ENCODE measurements at places on chromosomes 2 and 18.

GRCh38 chr2:144357623-144358373 lies 162.1 kb downstream of the ZEB2 start:
- no peak for DNase-seq

DNA sequence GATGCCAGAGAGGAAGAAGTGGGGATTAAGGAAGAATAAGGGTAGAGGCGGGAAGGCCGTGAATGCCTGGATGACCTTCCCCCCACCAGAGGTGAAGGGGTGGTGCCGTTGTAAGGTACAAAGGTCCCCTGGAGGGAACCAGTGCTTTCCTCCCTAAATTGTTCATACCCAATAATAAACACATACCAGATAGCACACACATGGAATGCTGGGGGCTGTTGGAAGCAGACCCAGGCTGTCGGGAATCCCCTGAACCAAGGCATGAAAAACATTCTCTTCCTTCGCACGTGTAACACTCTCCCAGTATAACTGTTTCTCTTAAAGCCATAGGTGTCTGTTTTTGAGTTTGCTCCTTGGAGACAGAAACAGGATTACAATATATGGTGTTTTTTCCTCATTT lies 107.1 kb upstream of the CTAGE1 start:
- DNase-seq = no peak

- peak; percentile 94 for DNase-seq
These were observed at the start of gene CXCR4 for GRCh38 chr2:136117909-136118818. Gene CXCR4, minus strand, starts transcription at chr2:136118149. Its CDS starts 89 bp downstream, at chr2:136118060.

DNA sequence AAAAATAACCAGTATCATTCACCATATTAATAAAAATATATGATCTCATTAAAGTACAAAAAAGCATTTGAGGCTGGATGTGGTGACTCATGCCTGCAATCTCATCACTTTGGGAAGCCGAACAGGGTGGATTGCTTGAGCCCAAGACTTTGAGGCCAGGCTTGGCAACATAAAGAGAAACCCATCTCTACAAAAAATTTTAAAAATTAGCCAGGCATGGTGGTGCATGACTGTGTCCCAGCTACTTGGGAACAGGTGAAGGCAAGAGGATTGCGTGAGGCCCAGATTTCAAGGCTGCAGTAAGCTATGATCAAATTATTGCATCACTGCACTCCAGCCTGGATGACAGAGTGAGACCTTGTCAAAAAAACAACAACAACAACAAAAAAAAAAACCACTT lies 75.9 kb downstream of the RAD51AP2 start:
- no peak for DNase-seq

GRCh38 chr2:42974169-42974720 lies 181.9 kb upstream of the HAAO start:
- no peak for DNase-seq

DNA sequence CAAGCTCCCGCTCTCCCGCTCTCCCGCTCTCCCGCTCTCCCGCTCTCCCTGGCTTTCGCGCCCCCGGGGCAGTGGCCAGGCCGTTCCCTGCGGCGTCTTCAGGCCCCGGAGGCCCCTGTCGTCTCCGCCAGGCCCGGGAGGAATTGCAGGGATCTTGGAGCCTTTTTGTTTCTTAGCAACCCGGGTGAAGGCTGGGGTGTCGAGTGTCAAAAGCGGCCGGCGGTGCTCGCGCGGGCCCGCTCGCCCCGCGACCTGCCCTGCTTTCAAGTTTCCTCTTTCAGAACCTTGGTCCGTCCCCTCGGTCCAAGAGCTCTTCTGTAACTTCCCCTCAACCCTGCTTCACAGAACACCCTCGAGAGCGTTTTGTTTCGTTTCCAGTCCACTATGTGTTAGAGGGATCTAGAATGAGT lies 1.4 kb downstream of the RNF138 start:
- peak; percentile 65 for DNase-seq

GRCh38 chr2:188443207-188443606 lies 151.5 kb downstream of the GULP1 start:
- DNase-seq = no peak

DNA sequence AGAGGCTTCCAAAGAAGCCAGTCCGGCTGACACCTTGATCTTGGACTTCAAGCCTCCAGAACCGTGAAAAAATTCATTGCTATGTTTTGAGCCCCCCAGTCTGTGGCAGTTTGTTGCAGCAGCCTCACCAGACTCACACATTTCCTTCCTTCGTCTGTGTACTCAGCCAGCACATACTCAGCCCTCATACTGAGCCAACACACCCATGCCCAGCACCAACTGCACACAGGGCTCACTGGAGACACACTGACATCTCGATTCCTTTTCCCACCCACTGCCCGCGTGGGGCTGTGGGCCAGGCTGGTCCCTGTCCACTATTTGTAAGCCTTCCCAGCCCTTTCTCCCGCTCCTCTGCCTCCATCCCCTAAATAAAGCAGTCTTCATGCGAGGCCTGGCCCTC lies 24.1 kb upstream of the NMUR1 start:
- peak; percentile 57 for DNase-seq

- DNase-seq = no peak
These were observed 158.8 kb upstream of the CYRIA start for GRCh38 chr2:16824472-16824871.

- DNase-seq = no peak
These were observed 82.4 kb downstream of the NCKAP5 start for GRCh38 chr2:133485868-133486267.

DNA sequence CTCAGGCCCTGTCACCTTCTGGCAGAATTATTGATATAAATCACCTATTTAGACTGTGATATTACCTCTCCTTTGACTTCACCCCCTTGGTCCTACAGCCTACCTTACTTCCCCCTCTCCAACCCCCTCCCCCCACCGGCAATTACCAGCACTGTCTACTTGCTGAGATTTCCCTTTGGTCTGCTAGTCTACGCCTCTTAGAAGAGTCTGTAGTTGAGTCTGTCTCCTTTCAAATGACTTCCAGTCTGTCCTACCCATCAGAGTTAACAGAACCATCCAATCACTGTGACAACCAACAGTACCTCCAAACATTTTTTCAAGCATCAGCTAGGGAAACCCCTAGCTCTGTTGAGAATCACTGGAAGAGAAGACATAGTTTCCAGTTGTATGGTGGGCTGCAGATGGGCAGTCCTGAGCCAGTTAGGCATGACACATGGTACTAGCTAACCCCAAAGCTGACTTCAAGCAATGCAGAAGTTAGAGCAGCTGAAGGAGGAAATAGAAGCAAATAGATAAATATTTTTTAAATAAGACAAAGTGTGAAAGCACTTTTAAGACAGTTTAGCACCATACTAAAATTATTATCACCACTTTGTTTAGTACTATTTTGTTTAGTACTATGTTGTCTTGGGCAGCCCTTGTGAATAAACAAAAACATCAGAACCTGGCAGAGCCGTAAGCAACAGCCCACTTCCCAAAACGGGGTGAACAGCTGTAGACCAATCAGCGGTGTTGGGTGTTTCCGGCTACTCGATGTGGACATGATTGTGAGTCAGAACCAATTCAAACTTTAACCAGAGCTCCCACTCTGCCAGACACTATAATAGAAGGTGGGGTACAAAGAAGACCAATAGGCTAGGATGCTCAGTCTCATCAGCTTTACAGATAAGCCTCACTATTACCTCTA lies 2.7 kb upstream of the ASNSD1 start:
- no peak for DNase-seq

GRCh38 chr2:6072276-6072675 lies 380.1 kb downstream of the SOX11 start:
- DNase-seq = no peak

- DNase-seq = no peak
These were observed 67.5 kb downstream of the EMILIN2 start for GRCh38 chr18:2914185-2914880.

- no peak for DNase-seq
These were observed 33.8 kb upstream of the GALNT5 start for GRCh38 chr2:157223624-157224205.

- peak; percentile 21 for DNase-seq
These were observed at the start of gene RAPH1 for GRCh38 chr2:203535078-203535783. Gene RAPH1, minus strand, starts transcription at chr2:203535301. Its CDS starts 39,948 bp downstream, at chr2:203495353.

- DNase-seq = no peak
These were observed 24.6 kb downstream of the RAMP1 start for GRCh38 chr2:237883951-237884446.

GRCh38 chr18:54828281-54828881 lies at the start of gene RAB27B:
Gene RAB27B, plus strand, starts transcription at chr18:54828477. Its CDS starts 49,109 bp downstream, at chr18:54877586.
- peak; percentile 77 for DNase-seq

DNA sequence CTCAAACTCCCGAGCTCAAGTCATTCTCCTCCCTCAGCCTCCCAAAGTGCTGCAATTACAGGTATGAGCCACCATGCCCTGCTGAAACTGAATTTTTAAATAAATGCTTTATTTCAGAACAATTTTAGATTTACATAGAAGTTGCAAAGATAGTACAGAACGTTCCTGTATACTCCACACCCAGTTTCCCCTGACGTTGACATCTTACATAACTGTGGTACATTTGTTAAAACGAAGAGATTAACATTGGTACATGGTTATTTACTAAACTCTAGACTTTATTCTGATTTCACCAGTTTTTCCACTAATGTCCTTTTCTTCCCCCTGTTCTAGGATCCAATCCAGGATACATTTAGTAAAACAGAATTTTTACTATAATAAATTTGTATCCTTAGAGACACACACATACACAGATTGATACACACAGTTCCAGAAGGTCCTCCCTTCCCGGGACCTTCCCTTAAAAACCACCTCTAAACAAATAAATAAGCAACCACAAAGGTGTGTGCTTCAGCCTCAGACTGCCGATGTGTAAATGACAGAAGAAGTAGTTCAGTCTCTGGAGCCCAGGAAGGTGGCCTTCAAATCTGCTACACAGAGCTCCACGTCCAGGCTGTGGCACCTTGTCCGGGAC lies 6.9 kb downstream of the NEU2 start:
- no peak for DNase-seq

- no peak for DNase-seq
These were observed 106.6 kb downstream of the TMEM131 start for GRCh38 chr2:97889156-97889555.

DNA sequence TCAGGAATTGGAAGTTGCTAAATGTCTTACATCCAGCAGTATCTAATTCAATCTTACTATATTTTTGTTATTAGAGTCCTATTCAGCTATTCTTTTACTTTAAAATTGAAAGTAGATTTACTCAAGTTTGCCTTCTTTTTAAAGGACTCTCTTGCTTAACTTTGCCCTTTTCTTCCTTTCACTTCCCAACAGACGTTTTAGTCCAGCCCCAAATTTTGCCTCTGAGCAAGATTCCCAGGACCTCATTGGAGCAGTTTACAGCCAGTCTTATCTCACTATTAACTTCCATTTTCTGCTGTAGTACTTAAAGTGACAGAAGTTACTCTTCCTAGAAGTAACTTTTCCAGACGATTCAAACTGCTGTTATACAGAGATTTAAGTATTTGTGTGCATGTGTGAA lies 1.7 kb upstream of the PRKD3 start:
- DNase-seq = no peak

DNA sequence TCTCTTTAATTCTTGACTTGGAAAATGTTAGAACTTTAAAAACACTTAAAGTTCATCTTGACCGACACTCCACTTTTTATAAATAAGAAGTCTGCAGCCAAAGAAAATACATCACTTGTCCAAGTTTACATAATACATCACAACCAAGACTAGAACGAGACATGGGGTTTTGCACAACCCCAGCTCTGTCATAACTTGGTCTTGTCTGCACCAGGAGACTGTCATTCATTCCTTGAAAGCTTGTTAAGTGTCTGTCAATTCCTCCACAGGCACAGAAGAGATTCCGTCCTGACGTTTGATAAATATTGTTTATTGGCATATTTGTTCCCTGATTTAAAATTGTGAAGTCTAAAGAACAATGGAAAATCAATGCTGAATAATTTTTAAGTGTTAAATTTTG lies 139.5 kb upstream of the SETBP1 start:
- DNase-seq = no peak

- peak; percentile 74 for DNase-seq
These were observed at the start of gene CYTIP for GRCh38 chr2:157443795-157444640. Gene CYTIP, minus strand, starts transcription at chr2:157444089. Its CDS starts 69 bp downstream, at chr2:157444020.

DNA sequence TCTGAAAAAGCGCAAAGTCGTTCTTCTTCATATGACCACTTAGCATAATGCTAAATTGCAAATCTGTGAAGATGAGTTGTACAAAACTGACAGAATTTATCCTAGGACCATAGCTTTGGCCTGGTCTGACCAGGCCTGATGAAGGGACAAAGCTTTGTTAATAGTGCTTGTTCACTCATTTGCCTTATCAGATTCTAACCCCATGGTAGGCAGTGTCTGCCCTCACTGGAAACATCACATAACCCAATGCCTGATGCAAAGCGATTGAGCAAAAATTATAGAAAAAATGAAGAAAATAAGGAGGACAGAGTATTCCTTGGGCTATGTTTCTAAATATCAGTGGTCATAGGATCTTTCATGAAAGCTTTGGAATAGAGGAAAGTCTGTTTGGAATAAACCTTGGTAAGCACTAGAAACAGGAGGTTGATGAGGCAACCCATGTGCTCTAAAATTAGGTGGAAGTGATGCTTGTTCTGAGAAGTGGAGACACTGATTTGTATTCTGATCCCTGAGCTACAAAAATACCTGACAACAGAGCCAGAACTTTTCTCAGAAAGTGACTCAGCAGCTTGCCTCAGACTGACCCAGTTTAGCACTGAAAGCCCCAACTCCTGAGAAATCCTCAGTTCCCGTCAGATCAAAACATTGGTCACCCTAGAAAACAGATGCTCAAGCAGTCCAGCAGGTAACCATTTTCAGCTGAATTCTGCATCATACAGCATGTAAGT lies 131.4 kb upstream of the MAPRE2 start:
- no peak for DNase-seq

DNA sequence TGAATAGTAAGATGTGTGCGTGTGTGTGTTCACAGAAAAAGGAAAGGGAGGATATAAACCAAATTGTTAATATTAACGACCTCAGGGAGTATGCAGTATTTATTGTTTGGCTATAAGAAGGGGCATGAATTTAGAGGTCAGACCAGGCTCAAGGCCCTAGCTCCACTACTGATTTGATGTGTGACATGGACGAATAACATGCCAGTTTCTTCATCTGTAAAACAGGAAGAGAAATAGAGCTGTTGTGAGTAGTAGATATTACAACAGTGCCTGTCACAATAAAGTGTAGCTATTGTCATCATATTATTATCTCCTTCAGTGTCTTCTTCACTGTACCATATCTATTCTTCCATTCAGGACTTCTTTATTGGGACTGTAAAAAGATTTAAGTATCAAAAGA lies 4.1 kb upstream of the MAT2A start:
- DNase-seq = no peak

DNA sequence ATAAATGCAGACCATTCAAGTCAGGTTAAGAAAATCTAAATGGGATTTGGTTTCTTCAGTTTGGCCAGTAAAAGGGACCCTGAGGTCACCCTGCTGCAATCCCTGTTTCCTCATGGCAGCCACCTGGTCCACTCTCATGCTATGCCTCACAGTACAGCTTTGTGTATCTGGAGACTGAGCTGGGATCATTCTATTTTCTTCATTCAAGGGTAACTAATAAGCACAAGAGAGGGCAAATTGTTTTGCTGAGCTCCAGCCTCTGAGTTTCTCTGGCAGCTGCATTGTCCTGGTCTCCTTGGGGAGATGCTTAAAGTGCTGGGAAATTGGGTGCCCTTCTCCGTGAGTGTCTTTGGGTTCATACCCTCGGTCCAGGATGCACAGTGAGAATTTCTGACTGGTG lies 18.5 kb upstream of the BCL2L11 start:
- no peak for DNase-seq

GRCh38 chr2:234166531-234166930 lies 116.0 kb downstream of the SPP2 start:
- no peak for DNase-seq
